ENCODE measurements at places on chromosomes 12 and 14.

DNA sequence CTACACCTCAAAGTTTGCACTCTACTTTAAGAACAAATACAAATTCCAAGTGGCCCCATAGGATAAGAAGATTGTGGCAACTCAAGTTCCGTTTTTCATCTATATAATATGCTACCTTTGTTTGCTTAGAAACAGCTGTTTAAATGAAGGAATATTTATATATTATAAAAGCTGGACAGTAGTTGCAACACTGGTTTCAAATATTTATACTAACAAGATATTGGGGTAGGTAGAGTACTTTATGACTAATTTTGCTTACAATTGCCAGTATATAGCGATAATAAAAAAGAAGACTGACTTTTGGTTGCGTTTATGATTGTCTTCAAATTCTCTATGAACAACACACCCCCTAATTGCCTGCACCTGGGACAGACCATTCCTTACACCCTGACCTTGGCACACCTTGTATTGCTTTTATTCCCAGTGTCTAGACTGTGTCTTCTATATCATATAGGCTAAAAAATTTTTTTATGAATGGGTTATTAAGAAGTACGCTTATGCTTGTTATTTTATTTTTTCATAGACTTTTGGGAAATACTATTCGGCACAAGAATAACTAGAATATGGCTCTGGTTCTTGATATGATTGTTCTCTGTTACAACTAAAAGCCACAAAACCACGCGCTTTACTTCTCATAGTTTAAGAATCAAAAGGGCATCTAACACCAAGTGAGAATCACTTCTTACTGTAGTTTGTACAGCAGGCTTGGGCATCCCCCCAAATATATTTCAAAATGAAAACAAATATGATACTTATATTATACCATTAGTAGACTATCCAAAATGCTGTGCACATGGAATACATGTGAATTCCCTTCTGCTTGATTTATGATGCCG is 455.4 kb upstream of the DCN start:
- no peak for DNase-seq

DNA sequence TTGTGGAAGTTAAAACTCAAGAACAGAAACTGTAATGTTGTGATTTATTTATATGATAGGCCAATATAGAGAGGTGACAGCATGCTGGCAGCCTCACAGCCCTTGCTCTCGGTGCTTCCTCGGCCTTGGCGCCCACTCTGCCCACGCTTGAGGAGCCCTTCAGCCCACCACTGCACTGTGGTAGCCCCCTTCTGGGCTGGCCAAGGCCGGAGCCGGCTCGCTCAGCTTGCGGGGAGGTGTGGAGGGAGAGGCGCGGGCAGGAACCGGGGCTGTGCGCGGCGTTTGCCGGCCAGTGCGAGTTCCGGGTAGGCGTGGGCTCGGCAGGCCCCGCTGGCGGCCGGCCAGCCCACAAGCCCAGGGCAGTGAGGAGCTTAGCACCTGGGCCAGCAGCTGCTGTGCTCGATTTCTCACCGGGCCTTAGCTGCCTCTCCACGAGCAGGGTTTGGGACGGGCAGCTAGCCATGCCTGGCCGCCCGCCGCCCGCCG is 65.8 kb upstream of the SLC8A3 start:
- DNase-seq = peak; percentile 7

- no peak for DNase-seq
These were observed 4.4 kb upstream of the B4GALNT1 start for GRCh38 chr12:57637364-57637763.

GRCh38 chr14:95953111-95953724 is 76.6 kb downstream of the TUNAR start:
- DNase-seq = no peak

- no peak for DNase-seq
These were observed 212.6 kb upstream of the LHX5 start for GRCh38 chr12:113684053-113684907.

- DNase-seq = no peak
These were observed 169.0 kb upstream of the G2E3 start for GRCh38 chr14:30389877-30390385.

DNA sequence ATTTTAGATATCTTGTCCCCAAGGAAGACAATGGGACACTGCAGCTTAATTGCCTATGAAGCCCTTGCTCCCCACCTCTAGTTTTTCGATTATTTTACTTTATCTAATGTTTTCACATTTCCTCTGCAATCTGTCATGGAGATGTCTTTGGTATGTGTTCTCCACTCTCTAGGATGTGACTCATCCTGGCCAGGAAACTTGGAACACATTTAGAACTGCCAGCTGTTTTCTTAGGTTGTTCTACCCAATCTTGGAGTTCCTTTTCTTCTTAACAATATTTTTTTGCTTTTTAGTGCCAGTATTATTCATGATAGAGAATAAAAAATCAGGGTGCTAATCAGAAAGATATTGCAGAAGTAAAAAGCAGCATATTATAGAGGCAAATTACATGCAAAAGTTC is 101.7 kb upstream of the CLEC14A start:
- no peak for DNase-seq

GRCh38 chr12:3913278-3913677 is 40.1 kb upstream of the PARP11 start:
- no peak for DNase-seq

DNA sequence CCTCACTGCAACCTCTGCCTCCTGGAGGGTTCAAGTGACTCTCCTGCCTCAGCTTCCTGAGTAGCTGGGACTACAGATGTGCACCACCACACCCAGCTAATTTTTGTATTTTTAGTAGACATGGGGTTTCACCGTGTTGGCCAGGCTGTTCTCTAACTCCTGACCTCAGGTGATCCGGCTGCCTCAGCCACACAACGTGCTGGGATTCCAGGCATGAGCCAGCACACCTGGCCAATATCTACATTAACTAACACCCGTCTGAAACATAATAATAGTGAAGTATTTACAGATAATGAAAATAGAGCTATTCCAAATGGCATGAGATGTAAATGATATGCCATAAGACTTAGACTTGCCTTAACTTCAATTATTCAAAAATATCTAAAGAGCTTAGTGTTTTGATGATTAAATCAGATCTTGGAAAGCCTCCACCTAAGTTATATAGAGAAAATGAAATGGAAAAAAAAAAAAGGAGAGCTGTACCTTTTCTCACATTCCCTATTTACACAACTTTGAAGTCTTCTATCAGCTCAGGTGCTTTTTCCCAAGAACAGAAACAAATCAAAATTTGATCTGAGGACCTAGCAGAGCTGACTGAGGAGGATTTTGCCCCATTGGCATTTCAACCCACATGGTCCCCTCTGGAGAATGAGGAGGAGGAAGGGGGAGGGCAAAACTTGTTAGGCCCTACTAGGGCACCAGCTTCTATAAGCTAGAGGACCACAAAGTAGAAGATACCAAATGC is 309.2 kb downstream of the PRKD1 start:
- no peak for DNase-seq

- no peak for DNase-seq
These were observed 425.7 kb upstream of the PRICKLE1 start for GRCh38 chr12:43015090-43015737.

DNA sequence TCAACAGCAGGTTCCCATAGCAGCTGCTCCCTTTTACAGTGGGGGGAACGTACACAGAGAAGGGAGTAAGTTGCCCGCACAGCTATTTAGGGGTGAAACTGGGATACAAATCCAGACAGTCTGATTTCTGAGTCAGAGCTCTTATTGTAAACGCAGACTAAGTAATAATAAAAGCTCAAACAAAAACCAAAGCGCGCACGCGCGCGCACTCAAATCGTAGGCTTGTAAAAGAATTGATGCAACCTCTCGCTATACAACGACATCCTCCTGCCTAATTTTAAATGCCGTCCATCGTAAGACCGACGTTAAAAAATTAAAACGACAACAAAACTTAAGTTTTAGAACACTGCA is 747 bp upstream of the DACT1 start:
- peak; percentile 13 for DNase-seq

DNA sequence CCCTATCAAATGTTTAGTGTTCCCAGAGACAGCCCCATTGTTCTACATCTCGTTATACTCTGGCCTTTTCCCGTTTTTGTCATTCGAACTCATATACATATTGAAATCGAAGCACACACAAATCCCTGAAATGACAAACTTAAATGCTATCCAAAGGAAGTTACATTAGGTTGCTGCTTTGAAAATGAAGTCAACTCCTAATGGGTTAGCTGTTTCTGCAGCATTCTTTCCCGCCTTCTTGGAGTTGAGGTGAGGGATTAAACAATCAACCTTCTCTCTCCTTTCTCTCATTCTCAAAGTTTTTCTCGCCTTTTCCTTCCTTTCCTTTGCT is 642 bp upstream of the PHC1 start:
- DNase-seq = no peak

- DNase-seq = no peak
These were observed 444 bp upstream of the GEMIN2 start for GRCh38 chr14:39113685-39114072.

DNA sequence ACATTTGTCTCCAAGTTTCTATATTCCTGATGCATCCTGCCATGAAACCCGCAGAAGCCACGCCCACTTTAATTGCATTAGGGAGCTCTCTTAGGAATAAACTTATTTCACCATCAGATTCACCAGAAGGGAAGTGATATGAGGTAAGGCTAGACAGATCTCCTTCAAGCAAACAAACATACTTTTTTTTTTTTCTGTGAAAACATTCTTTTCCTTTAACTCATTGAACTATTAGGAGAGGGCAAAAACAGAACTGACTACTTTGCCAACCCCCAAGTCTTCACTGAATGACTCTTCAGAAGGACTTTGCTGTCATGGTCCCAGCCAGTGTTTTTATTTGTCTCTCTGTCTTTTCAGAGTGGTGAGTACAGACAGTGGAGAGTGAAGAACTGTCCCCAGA is 48.4 kb downstream of the GTF2A1 start:
- no peak for DNase-seq

- DNase-seq = no peak
These were observed 1.8 kb downstream of the SMIM41 start for GRCh38 chr12:52081263-52081733.

GRCh38 chr14:91870001-91870400 is 2.7 kb upstream of the TC2N start:
- no peak for DNase-seq

GRCh38 chr14:52844262-52845060 is 53.1 kb upstream of the GNPNAT1 start:
- no peak for DNase-seq

- DNase-seq = no peak
These were observed 165.7 kb downstream of the SLC16A7 start for GRCh38 chr12:59761542-59761941.

- DNase-seq = no peak
These were observed 106.4 kb downstream of the PIWIL1 start for GRCh38 chr12:130444061-130444460.

DNA sequence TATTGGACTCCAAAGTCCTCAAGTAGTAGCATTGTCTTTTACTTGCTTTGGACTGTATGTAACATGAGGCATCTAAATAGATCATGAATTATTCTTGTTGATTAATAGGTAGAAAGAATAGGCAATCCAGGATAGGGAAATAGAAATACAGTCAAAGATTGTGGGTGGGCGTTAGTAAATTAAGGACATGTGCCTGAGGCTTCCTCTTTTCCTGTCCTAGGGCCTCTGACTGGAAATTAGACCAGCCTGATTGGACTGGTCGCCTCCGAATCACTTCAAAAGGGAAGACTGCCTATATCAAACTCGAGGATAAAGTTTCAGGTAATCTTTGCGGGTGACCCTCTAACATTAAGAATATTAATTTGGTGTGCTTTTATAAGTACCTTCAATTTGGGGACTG is 7.6 kb downstream of the NECAP1 start:
- peak; percentile 65 for DNase-seq

DNA sequence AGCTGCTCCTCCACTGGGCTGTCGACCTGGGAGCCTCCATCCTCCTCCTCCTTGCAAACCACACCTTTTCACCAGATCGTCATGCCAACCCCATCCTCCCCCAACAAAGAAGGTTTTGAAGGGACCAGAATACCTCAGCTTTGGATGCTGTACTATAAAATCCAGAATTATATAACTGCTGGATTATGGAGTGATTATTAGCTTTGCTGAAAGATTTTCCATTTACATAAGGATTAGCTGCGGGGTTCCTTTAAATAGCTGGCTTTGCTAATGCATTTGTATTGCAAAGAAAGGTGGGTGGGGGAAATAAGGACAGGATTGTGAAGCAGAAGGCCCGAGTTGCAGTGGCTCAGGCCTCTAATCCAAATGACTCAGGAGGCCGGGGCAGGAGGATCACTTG is 36.6 kb downstream of the ESRRB start:
- no peak for DNase-seq

GRCh38 chr12:95443459-95443858 is 30.5 kb upstream of the METAP2 start:
- no peak for DNase-seq

DNA sequence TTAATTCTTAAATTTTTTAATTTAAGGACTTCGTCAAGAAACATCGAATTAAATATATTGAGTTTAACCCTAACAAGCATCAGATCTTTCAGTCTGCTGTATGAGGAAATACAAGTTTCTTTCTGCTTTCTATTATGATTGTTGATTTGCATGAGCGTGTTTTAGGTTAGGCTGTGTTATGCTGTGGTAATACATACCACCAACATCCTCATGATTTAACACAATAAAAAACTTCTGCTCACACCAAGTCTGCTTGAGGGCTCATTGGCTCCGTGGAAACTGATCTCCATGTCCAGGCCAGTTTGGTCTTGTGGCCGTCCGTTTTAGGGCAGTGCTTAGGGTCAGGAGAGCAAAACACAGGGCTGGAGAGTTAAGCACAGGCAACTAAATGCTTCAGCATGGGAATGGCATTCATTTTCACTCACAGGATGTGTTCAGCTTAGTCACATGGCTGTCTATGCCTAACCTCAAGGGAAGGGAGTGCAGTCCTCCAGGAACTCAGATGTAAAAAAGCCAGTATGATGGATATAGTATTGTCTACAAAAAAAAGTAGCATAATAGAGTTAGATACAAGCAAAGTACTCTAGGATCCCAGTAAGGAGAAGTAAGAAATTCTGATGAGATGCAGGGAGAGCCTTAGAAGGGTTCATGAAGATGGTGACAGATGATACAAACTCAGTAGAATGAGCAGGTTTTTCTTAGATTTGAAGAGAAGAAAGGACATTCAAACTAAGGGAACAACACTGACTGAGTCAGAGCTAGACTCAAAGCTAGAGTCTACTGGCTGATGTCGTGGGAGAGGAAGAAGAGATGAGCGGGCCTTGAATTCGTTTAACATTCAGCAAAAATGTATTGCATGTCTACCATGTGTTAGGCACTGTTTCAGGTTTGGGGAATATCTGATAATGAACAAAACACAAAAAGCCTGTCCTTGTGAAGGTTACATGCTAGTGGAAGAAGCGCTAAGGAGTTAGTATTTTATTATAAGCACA is 16.3 kb downstream of the MARK3 start:
- DNase-seq = no peak

DNA sequence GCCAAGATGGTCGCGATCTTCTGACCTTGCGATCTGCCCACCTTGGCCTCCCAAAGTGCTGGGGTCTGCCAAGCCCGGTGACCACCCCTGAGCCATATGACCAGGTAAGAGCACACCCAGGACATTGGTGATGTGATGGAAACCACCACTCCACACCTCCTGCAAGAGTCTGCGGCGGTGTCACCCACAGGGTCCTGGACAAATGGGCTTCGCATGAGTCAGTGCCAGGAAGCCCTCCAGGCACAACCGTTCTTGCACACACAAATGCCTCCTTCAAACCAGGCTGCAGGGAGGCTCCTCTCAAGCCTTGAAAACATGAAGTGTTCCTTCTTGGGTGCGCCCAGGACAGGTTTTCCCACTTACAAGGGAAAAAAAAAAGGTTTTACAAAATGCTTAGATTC is 16.6 kb downstream of the PITPNM2 start:
- no peak for DNase-seq

GRCh38 chr14:36254020-36254624 is 66.3 kb downstream of the MBIP start:
- DNase-seq = no peak

Measured in inflammatory macrophage treated with lipopolysaccharide for 1 hour (primary cell).